ENCODE measurements at places on chromosomes 7 and 10.

DNA sequence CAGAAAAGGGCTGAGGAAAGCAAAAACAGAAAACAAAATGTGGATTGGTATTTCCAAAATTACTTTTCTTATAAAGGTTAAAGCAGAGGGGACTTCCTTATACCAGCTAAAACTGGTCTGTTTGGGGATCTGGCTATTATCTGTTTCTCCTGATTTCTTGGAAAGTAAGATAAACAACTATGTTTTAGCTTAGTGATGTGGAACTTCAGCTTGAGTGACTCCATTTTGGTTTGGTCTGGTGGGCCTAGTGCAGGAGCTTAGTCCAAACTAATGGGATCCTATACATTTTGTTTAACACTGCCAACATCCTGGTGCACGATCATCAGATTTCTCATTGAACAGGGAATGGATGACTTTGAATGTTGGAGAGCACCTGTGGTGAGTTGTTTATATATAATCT is 283.5 kb downstream of the ADK start:
- no peak overlapping the region for H3K4me3 ChIP-seq
- H3K36me3 ChIP-seq: no peaks in the 10 kb centered on the region
- no peak overlapping the region for H3K27ac ChIP-seq

DNA sequence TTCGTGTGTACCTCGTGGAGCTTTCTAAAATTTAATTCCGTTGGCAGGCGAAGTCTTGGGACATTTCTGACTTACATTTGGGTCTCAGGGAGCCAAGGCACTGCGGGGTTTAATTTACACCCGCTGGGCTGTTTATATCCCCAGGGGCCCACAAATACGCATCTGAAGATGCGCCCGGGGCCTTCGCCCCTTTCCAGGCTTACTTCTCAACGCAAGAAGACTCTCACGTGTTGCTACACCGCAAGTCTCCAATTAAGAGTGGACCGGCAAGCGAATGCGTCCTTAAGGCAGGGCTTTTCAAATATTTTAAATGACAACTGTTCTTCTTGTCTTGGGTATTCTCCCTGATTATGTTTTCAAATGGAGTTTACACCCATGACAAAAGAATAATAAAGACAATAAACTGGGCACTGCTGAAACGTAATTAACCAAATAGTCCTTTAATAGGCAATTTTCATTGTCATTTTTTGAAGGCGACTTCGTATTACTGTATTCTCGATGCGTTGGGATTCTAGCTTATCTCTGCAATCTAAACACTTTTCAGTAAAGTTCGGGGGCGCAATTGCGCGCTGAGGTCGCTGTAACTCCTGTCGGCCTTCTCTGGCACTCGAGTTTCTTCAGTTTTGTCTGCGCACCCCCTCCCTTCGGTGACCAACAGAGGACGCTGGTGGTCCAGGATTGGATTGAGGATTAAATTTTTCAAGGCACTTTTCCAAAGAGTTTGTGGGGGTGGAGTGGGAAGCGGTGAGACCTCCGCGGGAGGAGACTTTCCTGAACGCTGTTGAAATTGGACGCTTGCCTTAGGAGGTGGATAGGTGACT is 837 bp upstream of the IGFBP3 start:
- peak overlapping the region; percentile 4 for H3K4me3 ChIP-seq
- DNase-seq: no peak
- H3K27me3 ChIP-seq: no peaks in the 10 kb centered on the region
- H3K4me1 ChIP-seq: peaks cover 13% of the 10 kb centered on the region
- no peaks in the 10 kb centered on the region for H3K36me3 ChIP-seq

DNA sequence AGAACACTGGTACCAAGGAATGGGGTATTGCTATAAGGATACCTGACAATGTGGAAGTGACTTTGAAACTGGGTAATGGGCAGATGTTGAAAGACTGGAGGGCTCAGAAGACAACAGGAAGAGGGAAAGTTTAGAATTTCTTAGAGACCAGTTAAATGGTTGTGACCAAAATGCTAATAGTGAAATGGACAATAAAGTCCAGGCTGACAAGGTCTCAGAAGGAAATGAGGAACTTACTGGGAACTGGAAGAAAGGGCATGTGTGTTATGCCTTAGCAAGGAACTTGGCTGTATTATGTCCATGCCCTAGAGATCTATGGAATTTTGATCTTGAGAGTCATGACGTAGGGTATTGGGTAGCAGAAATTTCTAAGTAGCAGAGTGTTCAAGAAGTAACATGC is 38.0 kb downstream of the FAM149B1 start:
- H3K36me3 ChIP-seq: no peaks in the 10 kb centered on the region
- H3K4me1 ChIP-seq: no peaks in the 10 kb centered on the region
- H3K27me3 ChIP-seq: no peaks in the 10 kb centered on the region
- H3K4me3 ChIP-seq: no peak overlapping the region
- DNase-seq: no peak

DNA sequence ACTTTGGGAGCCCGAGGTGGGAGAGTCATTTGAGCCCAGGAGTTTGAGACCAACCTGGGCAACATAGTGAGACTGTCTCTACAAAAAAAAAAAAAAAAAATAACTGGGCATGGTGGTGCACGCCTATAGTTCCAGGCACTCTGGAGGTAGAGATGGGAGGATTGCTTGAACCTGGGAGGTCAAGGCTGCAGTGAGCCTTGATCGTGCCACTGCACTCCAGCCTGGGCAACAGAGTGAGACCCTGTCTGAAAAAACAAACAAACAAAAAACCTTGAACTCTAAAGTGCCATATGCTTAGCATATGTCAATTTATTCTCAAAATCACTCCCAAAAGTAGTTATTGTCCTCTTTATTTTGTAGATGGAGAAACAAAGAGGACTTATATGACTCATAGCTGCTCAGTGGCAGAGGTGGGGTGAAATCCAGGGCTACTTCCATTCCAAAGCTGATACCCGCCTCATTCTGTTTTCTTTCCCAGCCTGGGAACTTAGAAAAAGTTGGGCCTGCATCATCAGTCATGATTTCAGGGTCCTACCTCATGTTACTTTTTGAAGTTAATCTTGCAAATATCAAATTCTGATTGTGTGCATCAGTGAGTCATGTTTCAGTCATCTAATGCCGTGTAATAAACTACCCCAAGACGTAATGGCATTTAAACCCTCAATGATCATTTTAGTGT is 13.3 kb downstream of the DHTKD1 start:
- no peak overlapping the region for H3K4me3 ChIP-seq
- H3K27ac ChIP-seq: no peak overlapping the region
- no peaks in the 10 kb centered on the region for H3K27me3 ChIP-seq
- H3K4me1 ChIP-seq: no peaks in the 10 kb centered on the region
- peaks cover 4% of the 10 kb centered on the region for H3K36me3 ChIP-seq

DNA sequence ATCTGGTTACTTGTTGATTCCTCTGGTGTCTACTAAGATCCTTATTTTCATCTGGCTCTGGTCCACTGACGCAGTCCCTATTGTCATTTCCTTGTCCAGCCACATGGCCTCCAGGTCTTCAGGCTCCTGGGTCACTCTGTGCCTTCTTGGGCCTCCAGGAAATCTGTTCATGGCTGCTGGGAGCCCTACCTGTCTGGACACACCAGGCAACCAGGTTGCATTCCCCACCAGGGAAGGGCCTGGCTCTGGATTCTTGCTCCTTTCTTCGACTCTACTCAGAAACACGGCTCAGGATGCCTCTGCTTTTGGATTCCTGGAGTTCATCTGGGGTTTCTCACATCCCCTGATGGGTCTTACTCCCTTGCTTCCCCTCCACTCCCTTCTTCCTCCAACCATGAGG is 8.0 kb upstream of the PPIF start:
- H3K27ac ChIP-seq: no peak overlapping the region
- H3K4me1 ChIP-seq: peaks cover 4% of the 10 kb centered on the region
- DNase-seq: no peak
- no peaks in the 10 kb centered on the region for H3K36me3 ChIP-seq
- H3K27me3 ChIP-seq: no peaks in the 10 kb centered on the region
- H3K4me3 ChIP-seq: no peak overlapping the region

GRCh38 chr7:103851357-103851756 is 138.1 kb downstream of the RELN start:
- no peak for DNase-seq
- no peaks in the 10 kb centered on the region for H3K27me3 ChIP-seq
- H3K27ac ChIP-seq: no peak overlapping the region
- no peak overlapping the region for H3K4me3 ChIP-seq
- no peaks in the 10 kb centered on the region for H3K4me1 ChIP-seq
- H3K36me3 ChIP-seq: no peaks in the 10 kb centered on the region

DNA sequence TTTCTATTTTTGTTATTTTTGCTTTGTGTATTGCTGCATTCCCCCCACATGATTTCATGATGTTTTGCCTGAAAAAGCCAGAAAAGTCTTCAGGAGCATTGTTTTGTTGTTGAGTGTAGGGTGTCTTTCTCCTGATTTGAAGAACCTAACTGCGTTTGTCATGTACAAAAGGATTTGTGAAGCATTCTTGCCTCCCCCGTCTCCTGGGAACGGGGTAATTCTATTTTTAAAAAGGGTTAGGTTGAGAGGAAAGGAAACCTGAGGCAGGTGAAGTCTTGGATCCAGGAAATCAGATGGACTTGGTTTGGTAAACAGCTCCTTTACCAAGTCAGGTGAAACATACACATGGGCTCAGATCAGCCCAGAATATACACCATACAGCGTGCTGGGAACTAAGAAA is 26.0 kb upstream of the BTBD16 start:
- no peaks in the 10 kb centered on the region for H3K36me3 ChIP-seq
- DNase-seq: no peak
- no peak overlapping the region for H3K4me3 ChIP-seq
- H3K4me1 ChIP-seq: no peaks in the 10 kb centered on the region
- no peaks in the 10 kb centered on the region for H3K27me3 ChIP-seq

DNA sequence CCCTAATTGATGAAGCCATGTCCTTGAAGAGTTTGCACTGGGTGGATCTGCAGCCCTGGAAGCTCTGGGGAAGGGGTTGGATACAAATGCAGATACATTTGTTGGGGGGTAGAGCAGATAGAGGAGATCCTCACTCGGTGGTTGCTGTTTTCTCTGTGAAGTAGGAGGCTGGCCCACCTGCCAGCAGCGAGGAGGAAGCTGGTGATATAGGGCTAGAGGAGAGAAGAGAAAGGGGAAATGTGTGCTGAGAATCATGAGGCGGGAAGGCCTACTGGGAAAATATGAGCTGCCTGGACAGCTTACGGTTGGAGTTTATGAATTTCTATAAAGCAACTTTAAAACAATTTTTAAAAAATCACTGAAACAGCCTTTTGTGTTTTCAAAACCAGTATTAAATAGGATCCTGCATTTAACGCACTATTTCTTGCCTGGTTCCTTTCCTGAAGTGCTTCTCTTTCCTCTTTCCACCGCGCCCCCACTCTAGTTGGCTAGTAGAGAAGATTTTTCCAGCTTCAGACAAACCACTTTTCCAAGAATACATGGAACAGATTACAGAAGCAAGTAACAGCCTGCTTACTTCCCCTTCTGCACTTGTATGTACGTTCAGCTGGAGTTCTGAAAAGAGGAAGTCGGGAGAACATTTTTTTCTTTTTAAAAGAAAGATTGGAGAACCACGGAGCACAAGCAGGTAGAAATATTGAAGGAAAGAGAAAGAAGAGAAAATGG is 100.6 kb upstream of the GLCCI1 start:
- H3K36me3 ChIP-seq: no peaks in the 10 kb centered on the region
- H3K27ac ChIP-seq: peak overlapping the region; percentile 8
- DNase-seq: no peak
- H3K4me1 ChIP-seq: peaks cover 5% of the 10 kb centered on the region
- no peaks in the 10 kb centered on the region for H3K27me3 ChIP-seq
- H3K4me3 ChIP-seq: no peak overlapping the region

- peaks cover 15% of the 10 kb centered on the region for H3K4me1 ChIP-seq
- no peak overlapping the region for H3K27ac ChIP-seq
- H3K4me3 ChIP-seq: no peak overlapping the region
- no peaks in the 10 kb centered on the region for H3K36me3 ChIP-seq
- no peaks in the 10 kb centered on the region for H3K27me3 ChIP-seq
Observed at GRCh38 chr10:102462512-102463054, 11.2 kb upstream of the C10orf95 start.

DNA sequence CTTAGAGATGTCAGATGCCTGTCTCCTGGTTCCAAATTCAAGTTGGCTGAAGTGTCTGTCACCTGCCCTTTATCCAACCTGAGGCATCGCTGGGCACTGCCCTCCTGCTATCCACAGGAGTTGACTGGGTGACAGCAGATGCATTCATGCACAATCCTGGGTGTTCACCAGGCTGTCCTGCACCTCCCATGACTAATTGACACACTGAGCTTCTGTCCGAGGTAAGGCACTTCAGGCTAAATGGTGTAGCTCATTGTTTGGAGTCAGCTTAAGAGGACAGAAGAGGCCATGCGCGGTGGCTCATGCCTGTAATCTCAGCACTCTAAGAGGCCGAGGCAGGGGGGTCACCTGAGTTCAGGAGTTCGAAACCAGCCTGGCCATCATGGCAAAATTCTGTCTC is 2.4 kb downstream of the UCMA start:
- no peaks in the 10 kb centered on the region for H3K27me3 ChIP-seq
- H3K27ac ChIP-seq: no peak overlapping the region
- H3K4me3 ChIP-seq: no peak overlapping the region
- H3K4me1 ChIP-seq: no peaks in the 10 kb centered on the region

DNA sequence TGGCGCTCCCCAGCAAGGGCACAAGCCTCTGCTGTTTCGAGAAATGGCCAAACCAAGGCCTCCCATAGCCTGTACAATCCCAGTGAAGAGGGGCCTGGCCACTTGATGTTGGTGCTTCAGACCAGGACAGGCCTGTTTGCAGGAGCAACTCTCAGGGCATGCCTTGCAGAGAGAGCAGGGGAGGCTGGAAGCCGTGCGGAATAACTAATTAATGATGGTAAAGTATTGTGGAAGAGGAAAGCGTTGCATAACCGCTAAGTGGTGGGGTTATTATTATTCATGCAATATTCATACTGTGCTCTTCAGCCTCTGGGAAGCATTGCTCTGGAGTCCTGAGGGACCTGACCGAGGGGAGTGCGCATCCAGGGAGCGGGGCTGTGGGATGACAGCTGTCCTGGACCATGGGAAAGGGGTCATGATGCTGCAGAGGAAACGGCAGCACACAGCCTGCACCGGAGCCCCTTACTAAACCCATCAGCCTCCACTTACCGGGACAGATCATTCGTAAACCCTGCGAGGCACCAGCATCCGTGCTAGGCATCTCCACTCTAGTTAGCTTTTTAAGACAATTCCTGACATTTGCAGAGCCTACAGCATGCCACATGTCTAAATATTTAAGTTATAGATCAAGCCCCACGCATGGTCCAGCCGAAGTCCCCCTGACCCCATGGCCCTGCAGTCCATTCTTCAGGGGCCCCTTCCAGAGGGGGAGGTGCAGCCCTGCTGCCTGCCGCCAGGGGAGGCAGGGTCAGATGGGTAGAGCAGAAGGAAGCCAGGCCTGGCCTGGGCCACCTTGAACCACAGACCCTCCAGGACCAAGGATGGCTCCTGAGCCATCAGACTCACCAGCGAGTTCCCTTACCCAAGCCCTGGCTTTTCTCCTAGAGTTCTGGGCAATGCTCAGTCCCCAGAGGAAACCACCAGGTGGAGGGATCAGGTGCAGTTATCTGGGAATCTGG is 11.6 kb downstream of the TMEM273 start:
- H3K4me1 ChIP-seq: peaks cover 21% of the 10 kb centered on the region
- H3K36me3 ChIP-seq: no peaks in the 10 kb centered on the region
- H3K27ac ChIP-seq: peak overlapping the region; percentile 65

GRCh38 chr10:76735866-76736265 is 901.7 kb downstream of the KCNMA1 start:
- no peaks in the 10 kb centered on the region for H3K27me3 ChIP-seq
- H3K36me3 ChIP-seq: no peaks in the 10 kb centered on the region
- no peak overlapping the region for H3K27ac ChIP-seq
- DNase-seq: no peak
- H3K4me3 ChIP-seq: no peak overlapping the region
- H3K4me1 ChIP-seq: no peaks in the 10 kb centered on the region

Data from CD8-positive, alpha-beta memory T cell (primary cell).